ENCODE measurements at places on chromosomes 4 and X.

GRCh38 chrX:6574762-6575161 lies 39.8 kb upstream of the VCX3A start:
- no peak for DNase-seq

GRCh38 chr4:139630991-139631390 lies 34.6 kb upstream of the MGST2 start:
- DNase-seq, result no peak

DNA sequence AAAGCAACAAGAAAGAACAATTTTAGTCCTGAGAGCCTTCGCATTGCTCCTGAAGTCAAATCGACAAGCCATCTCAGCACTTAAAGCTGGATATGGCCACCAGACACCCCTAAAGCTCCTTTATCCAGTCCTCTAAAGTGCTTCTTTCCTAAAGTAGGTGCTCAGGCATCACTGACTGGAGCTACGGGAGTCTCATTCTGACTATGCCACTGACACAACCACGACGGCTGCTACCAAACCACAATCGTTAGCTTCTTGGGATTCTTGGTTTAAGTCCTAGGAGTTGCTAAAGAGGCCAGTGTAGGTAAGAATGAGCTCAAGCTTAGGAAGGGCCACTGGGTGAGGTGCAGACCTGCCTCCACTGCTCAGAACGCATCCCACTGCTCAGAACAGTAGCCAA lies 1.0 kb downstream of the SLC10A6 start:
- DNase-seq, result no peak

- DNase-seq, result no peak
Measured at GRCh38 chr4:4170596-4171150, 56.1 kb downstream of the OTOP1 start.

- no peak for DNase-seq
Measured at GRCh38 chr4:4693258-4693657, 151.4 kb upstream of the STX18 start.

DNA sequence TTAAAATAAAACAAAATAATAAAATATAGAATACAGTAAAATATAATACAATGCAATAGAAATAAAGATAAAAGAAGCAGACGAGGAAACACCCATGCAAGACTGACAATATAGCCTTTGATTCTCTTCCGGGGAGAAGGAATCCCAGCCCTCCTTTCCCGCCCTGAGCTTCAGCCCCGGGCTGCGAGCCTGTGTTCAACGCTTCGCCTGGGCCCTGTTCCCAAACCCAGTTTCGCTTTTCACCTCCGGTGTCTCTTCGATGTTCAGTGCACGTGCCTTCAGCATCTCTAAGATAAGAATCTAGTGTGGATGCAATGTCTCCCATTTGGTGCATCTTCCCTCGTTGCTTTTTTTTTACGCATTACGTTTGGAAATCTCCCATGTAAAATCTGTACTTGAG lies 38.4 kb upstream of the ARSD start:
- no peak for DNase-seq
